Mesenchymal stem cell (in vitro differentiated cells and primary cell): ENCODE measurements at places on chromosomes 3 and 15.

DNA sequence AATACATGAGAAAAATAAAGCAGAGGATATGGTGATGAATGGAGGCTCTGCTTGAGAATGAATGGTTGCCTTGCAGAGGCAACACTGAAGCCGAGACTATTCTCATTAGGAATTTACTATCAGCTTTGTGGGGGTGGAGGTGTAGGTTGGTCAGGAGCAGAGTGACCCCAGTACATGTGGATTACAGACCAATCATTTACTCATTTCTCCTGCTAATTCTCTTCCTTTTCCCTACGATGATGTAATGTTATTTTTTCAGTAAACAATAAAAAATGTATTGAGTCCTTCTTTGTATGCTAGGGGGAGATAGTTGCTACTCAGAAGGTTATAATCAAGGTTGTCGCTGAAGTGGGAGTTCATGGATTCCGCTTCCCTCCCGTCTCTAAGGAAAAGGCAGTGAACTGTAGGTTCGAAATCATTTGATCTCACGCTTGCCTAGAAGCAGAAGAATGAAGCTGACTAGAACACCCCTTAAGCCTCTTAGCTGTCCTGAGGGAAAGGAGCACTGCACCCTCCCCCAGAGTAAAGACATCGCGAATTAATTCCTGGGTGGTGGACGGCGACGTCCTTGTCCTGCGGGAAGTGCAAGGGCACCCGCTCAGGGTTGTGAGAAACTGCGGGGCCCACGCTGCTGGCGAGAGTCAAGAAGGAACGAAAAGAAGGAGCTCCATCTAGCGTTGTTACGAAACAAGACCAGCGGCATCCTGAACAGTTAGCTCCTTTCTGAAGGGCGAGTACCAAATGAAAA lies 213.2 kb upstream of the PFN2 start:
- peak; percentile 86 for DNase-seq

GRCh38 chr15:38864122-38864521 lies 299.5 kb upstream of the RASGRP1 start:
- no peak for DNase-seq

DNA sequence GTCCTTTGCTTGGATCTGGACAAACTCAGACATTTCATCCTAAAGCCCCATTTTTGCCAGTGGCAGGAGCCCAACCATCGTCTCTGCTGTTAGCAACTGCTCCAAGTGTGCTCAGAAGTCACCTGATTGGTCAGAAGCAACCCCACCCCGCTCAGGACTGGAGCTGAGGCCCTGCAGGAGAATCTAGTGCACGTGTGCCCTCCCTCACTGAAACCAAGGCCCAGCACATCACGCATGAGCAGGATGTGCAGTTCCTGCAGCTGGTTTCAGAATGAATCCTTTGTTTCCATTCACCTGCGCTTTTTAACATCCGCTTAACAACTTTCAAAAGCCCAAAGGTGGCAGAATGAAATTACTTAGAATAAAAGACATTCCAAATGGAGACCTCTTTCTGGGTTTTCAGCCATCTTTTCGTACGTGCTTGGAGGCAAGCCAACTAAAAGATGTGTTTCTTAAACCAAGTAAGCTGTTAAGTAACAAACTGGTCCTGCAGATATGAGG lies 81.2 kb downstream of the SRGAP3 start:
- DNase-seq: no peak

- peak; percentile 19 for DNase-seq
These were observed 401.1 kb downstream of the NAALADL2 start for GRCh38 chr3:175260145-175260794.

GRCh38 chr3:46706771-46707582 lies 5.8 kb downstream of the TMIE start:
- DNase-seq: no peak

DNA sequence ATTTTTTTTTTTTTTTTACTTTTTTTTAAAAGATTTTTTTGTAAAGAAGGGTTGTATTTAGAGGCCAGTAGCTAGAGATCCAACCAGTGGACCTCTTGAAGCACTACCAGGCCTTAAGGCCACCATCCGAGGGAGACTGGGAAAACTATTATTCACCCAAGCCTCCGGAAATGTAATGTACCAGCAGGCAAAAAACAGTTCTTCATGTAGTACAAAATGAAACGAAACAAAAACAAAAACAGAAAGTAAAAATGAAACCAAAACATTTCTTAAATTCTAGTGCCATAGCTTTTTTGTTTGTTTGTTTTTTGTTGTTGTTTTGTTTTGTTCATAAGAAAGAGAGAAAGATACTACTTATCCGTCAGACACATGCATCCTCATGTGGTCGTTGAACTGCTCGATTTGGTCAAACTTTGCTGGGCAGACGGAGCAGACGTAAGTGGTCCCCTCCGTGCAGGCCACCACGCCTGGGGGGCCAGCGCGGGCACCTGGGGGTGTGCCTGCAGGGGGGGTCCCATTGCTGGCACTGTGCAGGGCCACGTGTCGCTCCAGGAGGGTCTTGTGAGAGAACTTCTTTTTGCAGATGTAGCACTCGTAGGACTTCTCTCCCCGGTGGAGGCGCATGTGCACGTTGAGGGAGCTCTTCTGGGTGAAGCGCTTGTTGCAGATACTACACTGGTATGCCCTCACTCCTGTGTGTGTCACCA lies 45.0 kb downstream of the TIGIT start:
- no peak for DNase-seq

GRCh38 chr15:50681467-50681866 lies 5.1 kb downstream of the TRPM7 start:
- no peak for DNase-seq
